GM23248 (cell line): ENCODE measurements at places on chromosomes 16 and 17.

DNA sequence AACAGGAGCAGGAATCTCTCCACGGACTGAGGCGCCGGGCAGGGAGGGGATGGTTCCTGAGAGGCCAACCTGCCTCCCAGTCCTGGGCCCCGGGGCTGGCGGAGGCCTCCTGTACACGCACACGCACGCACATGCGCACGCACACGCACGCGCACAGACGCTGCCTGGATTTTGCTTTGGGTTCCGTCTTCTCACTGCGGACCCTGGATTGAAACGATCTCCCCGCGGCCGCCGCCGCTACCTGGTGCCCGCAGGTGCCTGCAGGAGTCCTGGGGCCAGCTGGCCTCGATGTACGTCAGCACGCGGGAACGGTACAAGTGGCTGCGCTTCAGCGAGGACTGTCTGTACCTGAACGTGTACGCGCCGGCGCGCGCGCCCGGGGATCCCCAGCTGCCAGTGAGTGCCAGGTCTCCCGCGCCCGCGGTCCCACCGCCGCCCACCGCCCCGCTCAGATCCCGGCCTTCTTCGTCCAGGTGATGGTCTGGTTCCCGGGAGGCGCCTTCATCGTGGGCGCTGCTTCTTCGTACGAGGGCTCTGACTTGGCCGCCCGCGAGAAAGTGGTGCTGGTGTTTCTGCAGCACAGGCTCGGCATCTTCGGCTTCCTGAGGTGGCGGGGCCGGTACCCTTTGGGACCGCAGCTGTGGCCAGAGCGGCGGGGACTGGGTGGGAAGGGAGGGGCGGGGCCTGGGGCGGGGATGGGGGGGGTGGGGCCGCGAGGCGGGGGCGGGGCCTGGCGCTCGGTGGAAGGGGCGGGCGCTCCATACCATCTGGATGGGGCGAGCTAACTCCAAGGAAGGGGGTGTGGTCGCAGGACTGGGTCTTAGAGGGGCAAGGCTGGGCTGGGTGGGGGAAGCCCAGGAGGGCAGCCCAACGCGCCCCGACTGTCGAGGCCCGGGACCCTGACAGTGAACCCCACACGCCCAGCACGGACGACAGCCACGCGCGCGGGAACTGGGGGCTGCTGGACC is 12.3 kb downstream of the CES4A start:
- DNase-seq, result peak; percentile 52

- DNase-seq, result peak; percentile 66
Measured at GRCh38 chr17:8125154-8125946, 1.4 kb upstream of the HES7 start.

- DNase-seq, result no peak
Measured at GRCh38 chr16:47904691-47905090, 251.1 kb downstream of the ABCC12 start.

DNA sequence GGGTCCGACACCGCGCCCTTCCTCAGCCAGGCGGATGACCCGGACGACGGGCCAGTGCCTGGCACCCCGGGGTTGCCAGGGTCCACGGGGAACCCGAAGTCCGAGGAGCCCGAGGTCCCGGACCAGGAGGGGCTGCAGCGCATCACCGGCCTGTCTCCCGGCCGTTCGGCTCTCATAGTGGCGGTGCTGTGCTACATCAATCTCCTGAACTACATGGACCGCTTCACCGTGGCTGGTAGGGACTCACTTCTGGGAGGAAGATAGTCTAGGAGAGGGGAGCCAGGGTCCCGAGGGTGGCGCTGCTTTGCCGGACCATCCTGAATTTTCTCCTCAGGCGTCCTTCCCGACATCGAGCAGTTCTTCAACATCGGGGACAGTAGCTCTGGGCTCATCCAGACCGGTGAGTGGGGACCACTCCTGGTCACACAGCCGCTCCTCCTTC is 601 bp downstream of the SPNS1 start:
- peak; percentile 47 for DNase-seq

GRCh38 chr17:10815319-10815718 is 11.4 kb upstream of the TMEM238L start:
- DNase-seq, result no peak

DNA sequence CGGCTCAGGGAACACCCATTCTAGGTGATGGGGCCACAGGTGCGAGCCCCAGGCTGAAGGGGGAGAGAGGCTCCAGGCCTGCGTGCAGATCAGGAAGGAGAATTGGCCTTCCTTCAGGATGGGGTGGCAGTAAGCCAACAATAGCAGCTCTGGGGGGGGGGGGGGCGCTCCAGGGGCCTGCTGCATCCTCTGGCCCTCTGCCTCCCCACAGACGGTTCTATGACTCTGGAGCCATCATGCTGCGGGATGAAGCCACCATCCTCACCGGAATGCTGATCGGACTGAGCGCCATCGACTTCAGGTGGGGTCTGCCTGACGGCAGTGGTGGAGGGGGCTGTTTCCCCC is 6.1 kb downstream of the RUNDC3A start:
- DNase-seq, result no peak
